Fibroblast of mammary gland (primary cell): ENCODE measurements at places on chromosomes 13 and 19.
A peak's percentile ranks its signal among the peaks of the same experiment; 100 is the strongest.

DNA sequence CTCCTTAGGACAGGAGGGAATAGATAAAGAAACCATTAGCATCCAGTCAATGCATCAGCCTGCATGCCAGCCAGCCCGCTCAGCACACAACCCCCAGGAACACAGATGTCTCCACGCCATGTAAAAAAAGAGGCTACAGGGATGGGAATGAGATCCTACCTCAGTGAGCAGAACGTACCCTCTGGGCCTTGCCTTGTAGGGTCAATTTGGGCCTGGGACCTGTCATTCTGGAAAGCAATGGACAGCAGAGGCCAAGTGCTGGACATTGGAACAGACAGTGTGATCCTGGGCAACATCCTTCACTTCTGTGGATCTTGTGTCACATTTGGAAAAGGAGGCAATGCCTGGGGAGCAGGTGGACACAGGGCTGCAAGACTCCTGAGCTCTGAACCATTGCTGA, 26.0 kb downstream of the VSTM2B start:
- DNase-seq, result no peak

DNA sequence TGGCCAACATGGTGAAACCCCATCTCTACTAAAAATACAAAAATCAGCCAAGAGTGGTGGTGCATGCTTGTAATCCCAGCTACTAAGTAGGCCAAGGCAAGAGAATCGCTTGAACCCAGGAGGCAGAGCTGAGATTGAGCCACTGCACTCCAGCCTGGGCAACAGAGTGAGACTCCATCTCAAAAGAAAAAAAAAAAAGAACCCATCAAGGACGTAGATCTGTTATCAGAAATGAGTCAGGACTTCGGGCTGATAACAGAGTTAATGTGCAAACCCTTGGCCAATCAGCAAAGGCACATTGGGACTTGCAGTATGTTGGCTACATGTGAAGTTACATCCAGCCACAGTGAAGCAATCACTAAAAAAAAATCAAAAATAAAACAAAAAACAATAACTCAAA, 4.8 kb upstream of the LGALS7B start:
- no peak for DNase-seq

GRCh38 chr13:109899748-109900147, 113.4 kb upstream of the IRS2 start:
- no peak for DNase-seq

DNA sequence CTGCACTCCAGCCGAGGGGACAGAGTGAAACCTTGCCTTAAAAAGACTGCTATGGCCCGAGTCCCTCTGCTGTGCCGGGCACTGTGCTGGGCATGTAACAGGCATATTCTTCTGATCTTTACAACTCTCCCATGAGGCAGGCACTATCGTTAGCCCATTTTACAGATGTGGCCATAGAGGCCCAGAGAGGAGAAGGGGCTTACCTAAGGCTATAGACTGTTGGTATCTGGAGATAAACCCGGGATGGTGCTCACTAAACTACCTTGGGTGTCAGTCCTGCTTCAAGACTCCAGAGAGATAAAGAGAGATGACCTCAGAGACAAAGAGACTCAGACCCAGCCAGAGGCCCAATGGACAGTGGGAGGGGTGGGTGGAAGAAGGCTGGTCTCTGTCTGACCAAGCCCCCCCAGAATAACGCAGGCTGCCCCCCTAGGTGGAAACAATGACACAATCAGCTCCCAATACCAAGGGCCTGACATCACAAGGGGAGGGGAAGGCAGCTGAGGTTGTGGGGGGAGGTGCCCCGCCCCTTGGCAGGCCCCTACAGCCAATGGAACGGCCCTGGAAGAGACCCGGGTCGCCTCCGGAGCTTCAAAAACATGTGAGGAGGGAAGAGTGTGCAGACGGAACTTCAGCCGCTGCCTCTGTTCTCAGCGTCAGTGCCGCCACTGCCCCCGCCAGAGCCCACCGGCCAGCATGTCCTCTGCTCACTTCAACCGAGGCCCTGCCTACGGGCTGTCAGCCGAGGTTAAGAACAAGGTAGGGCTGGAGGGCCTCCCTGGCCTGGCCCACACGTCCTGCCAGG, at the start of gene CNN1:
TSS of gene CNN1 (plus strand) at position 620 of the 805 bp plus-strand sequence. CDS start at position 697, 77 bp downstream.
- peak; percentile 25 for DNase-seq

- peak; percentile 59 for DNase-seq
Measured at GRCh38 chr19:17325881-17326594, 8.6 kb downstream of the ANO8 start.

DNA sequence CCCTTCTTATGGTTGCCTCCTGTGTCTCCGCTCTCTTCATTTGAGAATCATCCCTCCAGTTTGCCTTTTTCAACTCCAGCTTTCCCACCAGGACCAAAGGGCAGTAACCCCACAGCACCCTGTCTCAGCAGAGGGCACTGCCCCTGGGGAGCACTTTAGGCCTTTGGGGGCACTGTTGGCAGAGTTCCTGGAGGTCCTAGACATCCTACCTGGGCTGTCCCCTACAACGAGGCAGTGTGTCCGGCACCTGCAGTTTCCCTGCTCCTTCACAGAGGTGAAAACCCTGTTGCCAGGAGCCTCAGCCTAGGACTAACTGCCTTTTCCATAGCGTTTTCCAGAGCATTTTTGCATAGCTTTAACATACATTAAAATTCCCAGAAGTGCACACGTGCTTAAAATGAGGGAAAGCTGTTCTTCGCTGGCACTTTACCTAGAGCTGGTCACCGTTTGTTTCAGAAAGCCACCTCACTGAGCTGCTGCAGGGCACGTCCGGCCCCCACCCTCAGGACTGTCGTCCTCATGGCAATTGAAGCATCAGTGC, 234.9 kb downstream of the TEX29 start:
- no peak for DNase-seq

DNA sequence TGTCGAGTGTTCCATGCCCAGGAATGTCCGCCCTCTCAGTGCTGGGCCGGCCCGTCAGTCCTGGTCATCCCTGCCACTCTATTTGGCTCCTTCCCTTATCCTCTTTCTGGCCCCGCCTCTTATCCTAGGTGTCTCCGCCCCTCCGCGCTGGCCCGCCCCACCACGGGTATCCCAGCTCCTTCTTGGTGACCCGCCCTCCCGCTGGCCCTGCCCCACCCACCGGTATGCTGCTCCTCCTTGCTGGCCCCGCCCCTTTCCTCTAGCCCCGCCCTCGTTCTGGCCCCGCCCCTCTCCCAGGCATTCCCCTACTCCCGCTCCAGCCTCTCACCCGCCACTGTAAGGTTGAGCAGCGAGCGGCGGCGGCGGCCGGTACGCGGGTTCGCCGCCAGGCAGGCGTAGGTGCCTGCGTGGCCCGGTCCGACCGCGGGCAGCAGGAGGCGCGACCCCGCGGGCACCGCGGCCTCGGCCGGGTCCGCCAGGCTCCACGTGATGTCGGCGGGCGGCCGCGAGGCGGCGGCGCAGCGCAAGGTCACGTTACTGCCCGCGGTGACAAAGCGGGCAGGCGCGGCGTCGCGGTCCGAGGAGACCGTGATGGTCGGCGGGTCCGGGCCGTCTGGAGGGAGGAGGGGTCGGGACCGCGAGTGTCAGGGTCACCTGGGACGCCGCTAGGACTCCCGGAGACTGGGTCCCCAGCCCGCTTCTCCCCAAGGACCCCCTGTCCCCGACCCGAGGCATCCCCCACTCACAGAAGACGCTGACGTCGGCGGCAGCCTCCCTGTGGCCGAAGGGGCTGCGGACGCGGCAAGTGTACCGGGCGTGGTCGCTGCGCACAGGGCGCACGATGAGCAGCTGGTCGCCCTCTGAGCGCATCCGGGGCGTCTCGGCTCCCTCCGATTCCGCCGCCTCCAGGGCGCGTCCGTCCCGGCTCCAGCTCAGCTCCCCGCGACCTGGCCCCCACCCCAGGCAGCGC, 2.0 kb downstream of the VSIG10L start:
- peak; percentile 93 for DNase-seq

DNA sequence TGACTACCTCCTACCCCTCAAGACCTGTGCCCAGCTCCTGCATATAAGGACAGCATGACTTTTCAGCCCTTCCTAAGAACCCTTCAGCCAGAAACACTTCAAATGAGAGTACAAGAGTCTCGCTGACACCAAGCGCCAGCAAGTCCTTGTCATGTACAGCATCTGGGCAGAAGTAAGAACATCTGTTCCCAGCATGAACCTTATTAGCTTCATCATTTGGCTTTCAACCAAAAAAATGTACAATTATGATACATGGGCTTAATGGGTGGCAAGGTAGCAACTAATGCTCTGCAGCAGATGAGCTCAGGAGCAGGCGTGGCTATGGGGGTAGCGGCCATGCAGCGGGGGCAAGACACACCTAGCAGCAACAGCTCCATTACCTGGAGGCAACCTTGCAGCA, 487.6 kb downstream of the COG6 start:
- DNase-seq, result no peak

DNA sequence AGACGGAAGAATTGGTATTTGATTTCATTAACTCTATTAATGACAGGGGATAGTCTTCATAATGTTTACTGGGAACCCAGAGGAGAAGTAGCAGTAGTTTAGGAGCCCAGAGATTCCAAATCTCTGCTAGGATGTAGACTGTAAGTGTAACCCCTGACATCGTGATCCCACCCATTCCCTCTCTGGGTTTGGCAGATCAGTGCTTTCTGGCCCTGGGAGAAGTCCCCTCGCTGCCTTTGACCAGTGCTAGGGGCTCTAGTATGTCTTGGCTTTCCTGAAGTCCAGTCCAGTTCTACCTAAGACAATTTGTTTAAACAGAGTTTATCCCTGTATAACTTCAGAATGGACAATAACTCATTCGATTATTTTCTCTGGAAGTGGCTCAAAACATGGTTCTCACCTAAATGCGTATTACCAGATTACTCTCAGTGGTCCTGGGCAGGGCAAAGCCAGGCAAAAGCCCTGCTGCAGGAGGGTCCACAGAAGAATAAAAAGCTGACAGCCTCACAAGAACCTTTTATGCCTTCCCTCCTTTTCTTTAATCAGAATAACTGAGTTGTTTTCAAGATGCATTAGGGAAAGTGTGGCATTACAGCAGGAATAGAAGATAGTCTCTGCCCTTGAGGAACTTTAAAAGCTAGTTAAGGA, 11.8 kb downstream of the KLF5 start:
- no peak for DNase-seq

GRCh38 chr13:95146486-95146885, 154.8 kb downstream of the ABCC4 start:
- DNase-seq, result no peak

- DNase-seq, result no peak
Measured at GRCh38 chr13:59414006-59414405, 749.7 kb downstream of the DIAPH3 start.

DNA sequence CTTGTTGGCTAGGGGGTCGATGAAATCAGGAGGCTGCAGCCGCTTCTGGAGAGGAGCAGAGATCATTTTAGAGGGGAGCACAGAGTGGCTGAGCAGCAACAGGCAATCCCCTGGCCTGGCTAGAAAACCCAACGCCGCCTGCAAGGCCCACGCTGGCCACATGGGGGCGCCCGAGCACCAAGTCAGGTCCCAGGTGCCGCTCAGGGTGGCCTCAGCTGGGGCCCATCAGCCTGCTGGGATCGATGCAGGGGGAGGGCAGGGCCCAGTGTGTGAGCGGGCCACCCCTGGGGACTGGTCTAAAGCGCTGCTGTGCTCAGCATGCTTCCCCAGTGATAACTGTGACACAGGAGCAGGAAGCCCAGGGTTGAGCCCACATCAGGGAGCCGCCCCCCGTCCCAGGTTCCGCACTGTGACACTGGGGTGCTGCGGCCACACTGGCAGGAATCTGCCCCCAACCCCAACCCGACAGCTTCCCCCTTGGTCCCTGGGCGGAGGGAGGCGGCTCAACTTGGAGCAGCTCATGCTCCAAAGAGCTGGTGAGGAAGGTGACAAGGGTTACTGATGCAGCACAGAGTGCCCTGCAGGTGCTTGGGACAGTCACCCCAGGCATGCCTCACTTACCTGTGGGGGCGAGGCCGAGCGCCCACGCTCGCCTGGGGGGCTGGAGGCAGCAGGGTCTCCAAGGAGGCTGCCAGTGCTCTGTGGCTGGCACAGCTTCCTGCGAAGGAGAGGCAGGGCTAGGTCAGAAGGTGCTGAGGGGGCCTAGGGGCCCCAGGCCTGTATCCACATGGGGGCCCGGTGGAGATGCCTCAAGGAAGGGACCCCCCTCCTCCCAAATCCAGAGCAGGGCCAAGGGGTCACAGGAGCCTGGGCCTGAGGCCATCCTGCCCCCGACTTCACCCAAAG, 13.3 kb upstream of the ISYNA1 start:
- DNase-seq, result peak; percentile 70

DNA sequence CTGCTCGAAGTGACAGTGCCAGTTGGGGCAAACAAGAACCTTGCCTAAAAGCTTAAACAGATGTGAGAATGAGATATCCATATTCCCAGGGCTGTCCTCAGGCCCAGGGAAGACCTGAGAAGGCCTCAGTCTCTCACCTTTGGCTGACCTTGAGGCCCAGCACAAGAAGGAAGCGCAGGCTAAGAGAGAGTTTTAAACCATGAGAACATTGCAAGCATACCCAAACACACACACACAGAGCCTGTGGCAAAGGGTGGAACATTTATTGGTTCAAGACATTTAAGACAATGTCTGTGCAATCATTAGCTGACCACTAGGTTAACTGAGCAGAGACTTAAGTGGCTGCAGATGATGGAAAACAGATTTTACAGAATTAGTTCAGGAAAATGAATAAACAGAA, 248.2 kb downstream of the NBEA start:
- DNase-seq, result peak; percentile 30

GRCh38 chr19:29872224-29872731, 60.5 kb downstream of the CCNE1 start:
- no peak for DNase-seq

DNA sequence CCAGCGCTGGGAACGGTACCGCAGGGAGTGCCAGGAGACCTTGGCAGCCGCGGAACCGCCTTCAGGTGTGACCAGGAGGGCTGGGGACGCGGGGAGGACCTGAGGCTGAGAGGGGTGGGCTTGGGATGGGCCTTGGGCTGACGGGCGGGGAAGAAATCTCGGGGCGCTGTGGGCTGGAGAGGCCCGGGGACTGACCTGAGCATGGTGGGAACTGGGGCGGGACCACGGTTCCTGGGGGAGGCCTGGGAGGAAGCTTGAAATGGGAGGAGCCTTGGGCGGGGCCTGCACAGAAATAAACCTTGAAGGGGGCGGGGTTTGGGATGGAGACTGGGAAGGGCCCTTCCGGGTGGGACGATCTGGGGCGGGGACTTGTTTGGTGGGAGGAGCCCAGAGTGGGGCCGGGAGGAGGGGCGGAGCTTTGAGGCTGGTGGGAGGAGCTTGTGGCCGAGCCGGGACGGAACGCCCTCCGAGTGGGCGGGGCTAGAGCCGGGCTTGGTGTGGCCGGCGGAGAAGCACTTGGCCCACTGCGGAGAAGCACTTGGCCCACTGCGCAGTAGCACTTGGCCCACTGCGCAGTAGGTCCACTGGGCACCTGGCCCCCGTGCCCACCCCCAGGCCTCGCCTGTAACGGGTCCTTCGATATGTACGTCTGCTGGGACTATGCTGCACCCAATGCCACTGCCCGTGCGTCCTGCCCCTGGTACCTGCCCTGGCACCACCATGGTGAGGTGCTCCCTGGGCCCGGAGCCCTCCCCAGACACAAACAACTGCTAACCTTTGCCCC, 2.8 kb downstream of the GIPR start:
- DNase-seq, result peak; percentile 67
